ENCODE measurements at places on chromosomes 6 and 20.

GRCh38 chr20:45402946-45403345 is 5.1 kb upstream of the DBNDD2 start:
- DNase-seq = no peak

GRCh38 chr20:57794600-57795341 is 85.0 kb upstream of the PMEPA1 start:
- DNase-seq = no peak

GRCh38 chr6:35082733-35083403 is 58.3 kb downstream of the TCP11 start:
- no peak for DNase-seq

GRCh38 chr20:17697171-17697570 is 2.6 kb upstream of the BANF2 start:
- DNase-seq = no peak

- DNase-seq = no peak
Observed at GRCh38 chr6:14017626-14018475, 93.1 kb downstream of the RNF182 start.

DNA sequence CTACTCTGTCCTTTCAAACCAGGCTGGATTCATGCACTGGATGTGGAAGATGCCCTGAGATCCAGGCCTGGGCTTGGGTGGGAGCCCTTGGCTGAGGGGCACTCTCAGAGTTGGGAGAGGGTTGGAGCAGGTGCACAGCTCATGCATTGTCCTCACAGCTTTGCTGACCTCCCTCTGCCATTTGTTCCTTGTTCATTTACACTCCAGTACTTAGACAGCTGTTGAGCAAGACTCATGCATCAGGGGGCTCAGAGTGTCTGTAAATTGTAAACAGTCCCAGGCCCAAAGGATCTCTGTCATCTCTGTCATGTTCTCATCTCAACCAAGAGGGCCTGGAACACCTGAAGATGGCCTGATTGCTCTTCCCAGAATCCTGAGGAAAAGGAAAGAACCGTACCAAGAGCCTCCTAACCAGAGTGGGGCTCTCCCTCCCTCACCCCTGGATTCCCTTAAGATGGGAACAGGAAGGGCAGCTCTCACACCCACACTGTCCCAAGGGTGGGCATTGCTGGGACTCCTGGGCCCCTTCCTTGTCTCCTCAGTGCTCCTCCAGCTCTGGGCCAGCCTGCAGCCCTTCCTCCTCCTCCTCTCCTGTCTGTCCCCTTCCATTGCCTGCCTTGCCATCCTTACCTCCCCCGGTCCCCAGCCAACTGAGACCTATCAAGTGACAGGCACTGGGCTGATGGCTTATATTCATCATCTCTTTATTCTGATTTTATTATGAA is 132.9 kb downstream of the FOXO3 start:
- no peak for DNase-seq

- no peak for DNase-seq
Observed at GRCh38 chr20:15882553-15882952, 690.7 kb downstream of the KIF16B start.

DNA sequence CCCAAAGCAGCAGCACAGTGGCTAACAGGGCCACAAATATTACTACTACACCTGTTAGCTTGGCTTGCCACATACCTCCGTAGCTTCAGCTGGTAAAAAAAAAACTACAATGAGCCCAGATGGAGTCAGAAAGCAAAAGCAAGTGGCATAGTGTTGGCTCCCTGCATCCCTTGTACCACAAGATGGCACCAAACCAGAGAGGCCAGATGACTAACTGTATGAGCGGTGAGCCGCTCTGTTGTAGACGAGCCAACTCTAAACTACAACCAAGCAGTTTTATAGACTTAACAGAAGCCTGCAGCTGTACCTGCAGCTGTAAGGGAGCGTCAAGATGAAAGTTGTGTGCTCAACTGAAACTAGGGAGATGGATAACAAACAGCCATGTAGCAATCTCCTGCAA is 84.5 kb upstream of the MCHR2 start:
- no peak for DNase-seq

DNA sequence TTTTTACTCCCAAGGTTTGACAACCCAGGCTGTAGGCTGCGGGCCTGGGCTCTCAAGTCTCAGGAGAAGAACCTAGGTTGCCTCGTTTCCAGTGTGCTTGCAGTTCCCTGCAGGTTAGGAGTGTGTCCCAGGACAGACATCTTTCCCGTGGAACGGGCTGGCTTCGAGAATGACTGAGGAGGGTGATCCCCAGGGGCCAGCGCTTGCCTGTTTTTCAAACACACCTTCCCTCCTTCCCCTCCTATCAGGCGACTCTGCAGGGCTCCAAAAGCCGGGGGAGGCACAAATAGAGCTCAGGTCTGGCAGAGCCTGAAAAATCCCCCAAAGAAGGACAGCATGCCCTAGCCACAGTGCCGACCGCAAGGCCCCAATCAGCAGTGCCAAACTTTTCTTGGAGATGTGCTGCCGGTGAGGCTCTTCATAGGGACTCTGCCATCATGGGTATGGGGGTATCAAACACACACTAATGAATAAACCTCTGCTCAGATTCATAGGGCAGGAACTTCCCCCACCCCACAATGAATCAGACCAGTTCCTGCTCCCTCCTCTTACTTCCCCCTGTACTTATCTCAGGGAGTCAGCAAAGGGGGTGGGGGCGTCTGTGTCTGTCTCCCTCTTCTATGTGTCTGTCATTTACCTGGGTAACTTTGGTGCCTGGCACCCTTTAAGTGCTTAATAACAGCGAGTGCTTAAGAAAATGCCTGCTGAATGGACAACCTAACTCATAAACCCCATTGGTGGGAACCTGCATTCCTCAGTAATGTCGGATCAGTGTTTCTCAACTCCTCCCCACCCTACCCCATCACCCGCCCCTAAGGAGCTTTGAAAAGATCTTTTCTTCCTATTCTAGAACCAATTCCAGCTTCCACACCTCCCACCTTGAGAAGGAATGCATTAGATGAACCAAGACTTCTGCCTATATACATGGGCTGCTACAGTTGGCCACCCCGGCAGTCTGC is 1.6 kb downstream of the KCNG1 start:
- DNase-seq = no peak

- DNase-seq = no peak
Observed at GRCh38 chr20:63127700-63128364, 88.1 kb downstream of the YTHDF1 start.

- no peak for DNase-seq
Observed at GRCh38 chr6:141653590-141653989, 479.1 kb upstream of the GJE1 start.

DNA sequence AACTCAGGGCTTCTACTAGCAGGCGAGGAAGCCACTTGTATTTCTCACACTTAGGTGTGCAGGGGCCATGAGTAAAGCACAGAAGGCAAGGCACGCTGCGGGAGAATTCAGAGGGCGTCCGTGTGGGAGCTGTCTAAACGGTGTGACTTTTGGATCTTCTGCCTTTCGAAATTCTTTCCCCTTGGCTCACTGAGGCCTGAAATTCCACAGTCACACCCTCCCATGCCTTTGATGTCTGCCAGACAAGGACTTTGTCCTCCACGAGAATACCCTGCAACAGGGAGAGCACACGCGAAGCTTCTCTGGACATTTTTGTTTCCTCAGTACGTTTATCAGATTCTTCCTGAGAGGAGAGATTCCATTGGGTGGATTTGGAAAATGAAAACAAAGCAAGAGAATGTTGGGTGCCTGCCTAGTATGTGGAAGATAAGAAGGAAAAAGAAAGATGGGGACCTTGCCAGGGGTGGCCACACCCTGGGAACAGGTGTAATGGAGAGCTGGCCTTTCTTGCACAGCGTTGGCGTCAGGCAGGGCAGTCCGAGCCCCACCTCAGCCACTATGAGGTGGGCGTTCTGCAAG is 235.7 kb downstream of the MYLK4 start:
- no peak for DNase-seq

DNA sequence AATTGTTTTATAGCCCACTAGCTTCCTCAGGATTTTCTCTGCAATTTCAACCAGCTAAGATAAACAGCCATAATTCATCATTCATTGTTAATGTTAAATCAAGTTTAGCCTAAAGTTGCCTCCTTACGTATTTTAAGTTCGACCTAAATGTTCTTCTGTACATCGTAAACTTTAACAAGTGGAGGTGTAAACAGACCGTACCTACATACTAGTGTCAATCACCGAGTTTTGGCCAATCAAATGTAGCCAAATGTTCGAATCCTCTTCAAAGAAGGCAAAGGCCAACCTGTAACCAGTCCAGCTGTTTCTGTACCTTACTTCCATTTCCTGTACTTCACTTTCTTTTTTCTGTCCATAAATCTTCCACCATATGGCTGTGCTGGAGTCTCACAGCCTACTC is 13.5 kb downstream of the MBOAT1 start:
- DNase-seq = no peak

- no peak for DNase-seq
Observed at GRCh38 chr6:22298475-22298890, 1.6 kb upstream of the PRL start.

DNA sequence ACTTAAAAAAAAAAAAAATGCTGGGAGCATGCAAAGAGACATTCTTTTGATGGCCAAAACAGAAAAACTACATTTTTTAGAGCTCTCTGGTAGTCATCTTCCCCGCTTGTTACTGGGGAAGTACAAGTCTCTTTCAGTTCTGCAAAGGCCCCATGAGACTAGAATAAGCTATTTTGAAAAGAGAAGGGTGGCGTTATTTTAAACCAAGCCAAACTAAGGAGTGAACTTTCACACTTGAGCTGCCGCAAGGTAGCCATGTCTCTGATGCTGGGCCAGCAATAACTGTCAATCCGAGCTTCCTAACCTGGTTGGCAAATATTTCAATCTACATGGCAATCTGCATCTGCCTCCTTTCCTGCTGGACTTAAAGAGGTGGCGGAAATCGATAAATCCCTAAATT is 96.7 kb downstream of the L3MBTL3 start:
- DNase-seq = no peak

GRCh38 chr20:22836211-22836610 is 198.9 kb upstream of the SSTR4 start:
- no peak for DNase-seq

- DNase-seq = no peak
Observed at GRCh38 chr6:56004426-56004825, 129.0 kb upstream of the BMP5 start.

GRCh38 chr6:35497571-35498421 is 917 bp upstream of the TEAD3 start:
- no peak for DNase-seq

DNA sequence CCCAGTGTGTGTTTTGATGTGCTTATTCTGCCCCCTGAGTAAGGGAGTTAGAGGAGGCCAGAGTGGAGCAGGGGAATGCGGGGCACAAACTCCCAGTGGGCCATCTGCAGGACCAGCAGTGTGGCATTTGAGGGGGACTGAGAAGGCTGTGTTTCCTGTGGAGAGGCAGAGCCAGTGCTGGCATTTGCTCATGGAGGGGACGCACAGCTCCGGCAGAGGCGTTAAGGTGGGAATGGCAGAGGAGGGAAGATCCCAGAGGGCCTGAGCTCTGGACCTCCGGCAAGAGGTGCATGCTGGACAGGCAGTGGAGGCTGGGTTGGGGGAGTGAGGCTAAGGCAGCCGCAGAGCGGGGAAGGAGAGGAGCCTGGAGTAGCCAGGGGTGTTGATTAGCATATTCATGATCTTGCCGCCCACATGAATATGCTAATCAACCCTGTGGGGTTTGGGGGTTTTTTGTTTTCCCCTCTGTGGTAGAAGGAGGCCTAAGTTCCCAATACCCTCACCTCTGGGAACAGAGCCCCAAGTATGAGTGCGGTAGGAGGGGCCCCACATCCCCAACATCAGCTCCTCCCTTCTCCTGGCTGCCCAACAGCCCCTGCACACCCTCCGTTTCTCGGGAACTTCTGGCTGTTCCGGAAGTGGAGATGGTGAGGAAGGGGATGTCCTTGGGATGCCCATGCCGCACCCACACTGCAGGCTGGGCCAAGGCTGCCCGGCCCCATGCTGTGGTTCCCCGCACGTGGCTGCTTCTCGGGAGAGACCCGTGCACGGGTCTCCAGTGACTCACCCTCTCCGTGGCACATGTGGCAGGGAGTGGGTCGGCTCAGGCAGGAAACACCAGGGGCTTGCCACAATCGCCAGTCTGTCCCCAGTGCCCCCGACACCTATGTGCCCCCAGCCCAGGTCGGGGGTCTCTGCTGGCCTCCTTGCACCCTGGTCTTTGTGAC is 33.8 kb downstream of the DLGAP4 start:
- no peak for DNase-seq

DNA sequence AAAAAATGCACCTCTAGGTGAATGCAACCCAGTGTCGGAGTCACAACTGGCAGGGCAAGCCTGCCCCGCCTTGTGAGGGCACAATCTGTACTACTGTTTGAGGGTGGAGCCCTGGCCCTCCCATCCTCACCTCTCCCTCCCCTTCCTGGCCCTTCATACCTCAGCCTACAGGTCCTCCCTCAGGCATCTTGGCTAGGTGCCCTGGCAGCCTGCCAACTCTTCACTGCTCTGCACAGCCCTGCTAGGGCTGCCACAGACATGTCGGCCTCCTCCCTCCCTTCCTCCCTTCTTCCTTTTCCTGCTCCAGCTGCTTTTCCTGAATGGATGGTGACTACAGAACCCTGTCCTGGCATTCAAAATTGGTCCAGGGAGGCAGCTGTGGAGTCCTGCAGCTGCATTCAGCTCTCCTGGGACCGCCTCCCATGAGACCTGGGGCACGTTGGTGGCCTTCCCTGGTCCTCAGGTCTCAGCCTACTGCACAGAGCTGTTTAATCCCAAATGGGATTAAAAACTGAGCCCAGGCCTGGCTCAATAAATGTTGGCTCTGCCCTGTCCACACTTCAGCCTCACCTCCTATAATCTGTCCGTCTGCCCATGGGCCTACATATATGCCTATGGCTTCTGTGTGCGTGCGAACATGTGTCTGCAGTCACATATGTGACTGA is 52.7 kb downstream of the CDH22 start:
- peak; percentile 10 for DNase-seq

Measured in substantia nigra (tissue), 51 donors.